ENCODE measurements at places on chromosomes 7 and 10.

DNA sequence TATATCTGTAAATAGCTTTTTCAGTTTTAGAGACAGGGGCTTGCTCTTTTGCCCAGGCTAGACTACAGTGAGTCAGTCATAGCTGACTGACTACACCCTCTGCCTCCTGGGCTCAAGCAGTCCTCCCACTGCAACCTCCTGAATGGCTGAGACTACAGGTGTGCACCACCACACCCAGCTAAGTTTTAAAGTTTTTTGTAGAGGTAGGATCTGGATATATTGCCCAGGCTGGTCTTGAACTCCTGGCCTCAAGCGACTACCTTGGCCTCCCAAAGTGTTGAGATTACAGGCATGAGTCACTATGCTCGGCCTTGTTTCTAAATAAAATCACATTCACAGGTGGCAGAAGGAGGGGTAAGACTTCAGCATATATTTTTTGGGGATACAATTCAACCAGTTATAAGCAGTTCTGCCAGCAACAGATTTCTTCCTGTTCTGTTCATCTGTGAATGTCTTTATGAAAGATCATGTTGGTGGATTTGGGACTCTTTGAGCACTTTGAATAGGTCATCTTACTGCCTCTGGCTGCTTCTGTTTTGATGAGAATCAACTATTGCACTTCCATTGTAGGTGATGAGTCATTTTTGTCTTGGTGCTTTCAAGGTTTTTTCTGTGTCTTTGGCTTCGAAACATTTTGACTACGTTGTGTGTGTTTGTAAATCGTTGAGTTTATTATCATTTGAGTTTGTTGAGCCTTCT lies 15.7 kb downstream of the RBM33 start:
- no peak for DNase-seq

DNA sequence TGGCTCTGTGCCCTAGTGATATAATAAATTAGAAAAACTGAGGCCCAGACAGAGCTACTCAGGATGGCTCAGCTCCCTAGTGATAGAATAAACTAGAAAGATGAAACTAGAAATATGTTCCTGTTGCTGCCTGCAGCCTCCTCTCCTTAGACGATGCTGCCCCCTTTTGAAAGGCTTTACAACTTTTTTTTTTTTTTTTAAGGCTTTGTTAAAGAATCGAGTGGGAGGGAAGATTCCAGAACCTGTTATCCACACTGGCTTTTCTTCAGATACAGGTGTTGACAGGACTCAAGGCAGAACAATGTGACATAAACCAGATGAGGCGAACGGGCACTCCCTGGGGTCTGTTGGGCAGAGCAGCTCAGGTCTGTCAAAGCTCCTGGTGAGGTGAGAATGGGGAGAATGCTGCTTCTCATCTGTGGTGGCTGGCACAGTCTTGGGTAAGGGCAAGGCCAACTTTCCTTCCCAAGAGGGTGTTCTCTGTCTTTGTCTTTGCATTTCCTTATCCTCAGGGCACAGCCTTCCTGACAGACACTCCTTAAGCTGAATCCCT lies 175.1 kb downstream of the COBL start:
- peak; percentile 12 for DNase-seq

- no peak for DNase-seq
These were observed 69.2 kb downstream of the TAC1 start for GRCh38 chr7:97801108-97801507.

DNA sequence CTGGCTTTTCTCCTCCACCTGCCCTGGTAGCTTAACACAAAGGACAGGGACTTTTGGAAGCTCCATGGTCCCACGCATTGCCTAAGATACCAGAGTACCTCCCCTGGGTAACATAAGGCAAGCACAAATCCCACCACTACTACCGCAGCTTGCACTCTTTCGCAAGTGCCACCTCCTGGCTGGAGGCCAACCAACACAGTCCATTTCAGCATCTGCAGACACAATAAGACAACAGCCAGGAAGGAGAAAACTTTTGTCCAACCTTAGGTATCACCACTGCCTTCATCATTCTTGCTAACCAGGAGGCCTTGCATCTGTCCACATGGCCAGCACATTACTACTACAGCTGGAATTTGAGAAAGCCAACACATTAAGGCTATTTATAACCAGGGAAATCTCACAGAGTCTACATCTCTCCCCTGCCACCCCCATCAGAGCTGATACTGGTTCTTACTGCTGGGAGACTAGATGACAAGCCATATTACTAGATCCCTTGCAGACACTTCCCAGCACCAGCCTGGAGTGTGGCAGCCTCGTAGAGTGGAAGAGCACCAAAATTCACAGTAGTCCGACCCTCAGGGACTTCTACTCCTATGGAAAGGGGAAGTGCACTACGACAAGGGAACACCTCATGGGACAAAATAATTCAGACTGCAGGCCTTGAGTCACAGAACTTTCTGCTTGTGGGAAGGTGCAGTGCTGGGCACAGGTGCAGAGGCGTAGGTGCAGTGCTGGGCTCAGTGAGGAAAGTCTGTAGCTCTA lies 39.8 kb upstream of the CDK13 start:
- no peak for DNase-seq

DNA sequence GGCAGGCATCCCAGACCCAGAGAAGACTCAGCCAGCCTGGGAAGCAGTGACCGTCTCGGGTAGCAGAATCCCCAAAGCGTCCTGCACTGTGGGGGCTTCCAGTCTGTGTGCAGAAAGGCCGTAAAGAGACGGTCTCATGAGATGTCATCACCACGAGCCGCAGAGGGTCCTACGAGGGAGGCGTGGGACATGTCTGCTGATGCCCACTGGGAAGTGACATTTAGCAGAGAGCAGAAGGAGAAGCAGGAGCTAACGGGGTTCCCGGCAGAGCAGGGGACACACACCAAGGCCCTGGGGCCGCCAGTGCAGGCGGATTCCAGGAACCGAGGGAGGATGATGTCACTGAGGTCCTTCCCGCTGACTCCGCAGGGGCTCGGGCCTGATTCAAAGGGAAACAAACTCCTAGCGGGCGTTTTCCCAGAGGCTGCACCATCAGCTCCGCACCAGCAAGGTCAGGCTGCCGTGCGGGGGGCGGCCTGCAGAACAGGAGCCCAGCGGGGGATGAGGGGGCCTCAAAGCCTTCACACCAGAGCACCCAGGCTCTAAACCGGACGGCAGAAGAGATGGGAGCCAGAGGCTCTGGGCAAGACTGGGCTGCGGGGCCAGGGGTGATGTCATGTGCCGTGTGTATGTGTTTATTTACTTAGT lies 85.4 kb upstream of the PDGFA start:
- DNase-seq: no peak

- DNase-seq: no peak
These were observed 1.1 kb downstream of the ZNF777 start for GRCh38 chr7:149459540-149460452.

GRCh38 chr10:11798845-11799735 lies 24.1 kb upstream of the PROSER2 start:
- DNase-seq: no peak

GRCh38 chr10:12540341-12540781 lies 191.0 kb downstream of the CAMK1D start:
- DNase-seq: no peak
